SK-N-SH (cell line): ENCODE measurements at places on chromosomes 1 and 21. TPM values are rescaled to one million over a fixed set of nuclear protein-coding genes. Genes with fewer than 3 reads are reported as not detected.

The AVPR1B gene
- not detected in 2 replicates for polyA plus RNA-seq

GRCh38 chr1:230578616-230579015 is 63.7 kb upstream of the COG2 start:
- no peak for DNase-seq

- DNase-seq = no peak
Observed at GRCh38 chr1:29221296-29221695, 9.4 kb downstream of the MECR start.

DNA sequence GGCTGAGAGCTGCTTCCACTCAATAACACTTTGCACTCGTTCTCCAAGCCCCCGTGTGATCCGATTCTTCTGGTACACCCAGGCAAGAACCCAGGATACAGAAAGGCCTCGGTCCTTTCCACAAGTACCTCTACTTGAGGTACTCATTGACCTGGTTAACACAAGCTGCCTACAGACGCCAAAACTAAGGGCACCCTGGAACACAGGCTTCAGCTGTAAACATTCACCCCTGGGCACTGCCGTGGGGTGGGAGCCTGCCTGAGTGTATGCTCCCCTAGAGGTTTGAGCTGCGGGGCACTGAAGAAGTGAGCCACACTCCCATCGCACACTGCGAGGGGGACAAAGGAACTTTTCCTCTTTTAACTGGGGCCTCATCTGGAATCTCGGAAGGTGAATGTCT is 30.5 kb downstream of the LRRC3 start:
- no peak for DNase-seq

The DNASE2B gene
- 0.03 TPM in 1 of 2 replicates, not detected in the other for polyA plus RNA-seq

DNA sequence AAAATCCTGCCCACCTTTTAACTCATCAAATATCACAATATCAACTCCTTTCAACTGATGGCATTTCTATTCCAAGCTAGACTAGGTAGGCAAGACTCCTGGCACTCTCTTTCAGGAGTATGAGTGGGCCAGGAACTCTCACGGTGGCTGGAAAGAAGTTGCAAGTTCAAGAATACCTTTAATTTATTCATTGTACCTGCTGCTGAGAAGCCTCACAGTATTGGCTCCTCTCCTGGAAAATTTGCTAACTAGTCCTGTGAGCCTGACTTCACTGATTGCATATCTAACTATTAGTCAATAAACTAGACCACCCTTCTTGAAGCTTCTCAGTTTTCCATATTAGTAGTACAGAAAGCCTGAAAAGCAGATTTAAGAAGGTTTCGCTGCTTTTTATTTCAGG is 120.2 kb downstream of the DUSP10 start:
- no peak for DNase-seq

The DNAH14 gene
- 8.0 and 11.3 TPM in 2 replicates for polyA plus RNA-seq

DNA sequence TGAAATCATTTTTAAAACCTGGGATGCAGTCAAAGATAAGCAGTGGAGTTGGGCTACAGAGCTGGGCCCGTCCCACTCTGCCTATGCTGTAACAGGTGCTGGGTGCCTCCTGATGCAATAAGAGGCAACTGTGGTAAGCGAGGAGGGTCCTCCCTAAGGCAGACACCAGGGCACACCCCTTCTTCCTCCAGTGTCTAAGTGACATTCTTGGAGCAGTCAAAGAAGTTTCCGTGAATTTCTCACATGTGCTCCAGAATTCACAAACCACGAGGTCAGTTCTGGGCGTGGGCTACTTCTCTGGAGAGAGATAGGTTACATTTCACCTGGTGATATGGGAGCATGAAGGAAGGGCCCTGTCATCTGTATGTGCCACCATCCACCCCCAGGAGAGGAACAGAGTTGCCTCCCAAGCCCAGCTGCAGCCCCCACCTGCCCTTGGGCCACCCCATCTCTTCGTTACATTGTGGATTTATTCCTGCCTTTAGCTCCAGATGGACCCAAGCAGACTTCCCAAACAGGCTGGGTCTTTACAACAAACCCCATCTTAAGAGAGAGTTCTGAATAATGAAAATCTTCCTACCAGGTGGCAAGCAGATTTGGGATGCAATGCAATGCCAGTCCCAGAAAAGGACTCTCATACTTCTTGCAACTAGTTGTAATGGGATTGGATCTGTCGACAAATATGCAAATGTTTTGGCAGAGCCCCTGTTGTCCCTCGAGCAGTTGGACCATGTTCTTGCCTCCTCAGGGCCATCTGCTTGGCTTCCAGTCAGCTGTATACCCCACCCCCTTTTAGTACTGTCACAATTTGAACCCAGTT is 82.5 kb upstream of the CNTN2 start:
- no peak for DNase-seq

DNA sequence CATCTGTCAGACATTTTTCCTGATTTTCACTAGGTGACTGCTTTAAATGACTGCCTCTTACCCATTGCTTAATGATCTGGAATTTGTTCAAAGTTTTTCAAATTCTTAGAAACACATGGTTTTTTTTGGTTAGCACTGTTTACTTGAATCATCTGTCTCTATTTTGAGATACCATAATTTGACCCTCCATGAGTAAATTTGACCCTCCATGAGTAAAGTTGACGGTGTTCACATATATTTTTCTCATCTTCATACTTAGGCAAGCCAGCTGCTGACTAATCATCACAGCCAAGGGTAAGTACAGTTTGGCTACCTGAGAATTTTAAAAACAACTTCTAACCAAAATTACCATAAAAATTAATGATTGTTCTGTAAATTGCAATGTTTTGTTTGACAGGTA is 586.5 kb downstream of the PTBP2 start:
- DNase-seq = no peak

DNA sequence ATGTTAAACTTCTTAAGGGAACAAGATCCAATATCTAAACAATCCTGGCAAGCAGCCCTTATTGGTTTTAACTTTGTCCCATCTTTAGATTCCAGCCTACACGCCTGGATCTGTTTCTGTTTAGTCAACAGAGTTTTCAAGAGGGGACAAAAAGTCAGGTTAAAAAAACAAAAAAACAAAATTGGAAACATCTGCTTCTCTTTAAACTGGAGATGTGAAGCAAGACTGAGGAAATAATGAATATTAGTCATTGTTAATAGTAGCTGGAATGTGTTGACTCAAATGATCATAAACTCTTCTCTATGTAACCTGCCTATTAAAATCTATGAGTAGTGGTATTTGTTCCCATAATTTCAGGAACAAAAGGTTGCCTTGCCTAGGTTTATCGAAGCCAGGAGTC is 55.0 kb downstream of the NID1 start:
- no peak for DNase-seq

DNA sequence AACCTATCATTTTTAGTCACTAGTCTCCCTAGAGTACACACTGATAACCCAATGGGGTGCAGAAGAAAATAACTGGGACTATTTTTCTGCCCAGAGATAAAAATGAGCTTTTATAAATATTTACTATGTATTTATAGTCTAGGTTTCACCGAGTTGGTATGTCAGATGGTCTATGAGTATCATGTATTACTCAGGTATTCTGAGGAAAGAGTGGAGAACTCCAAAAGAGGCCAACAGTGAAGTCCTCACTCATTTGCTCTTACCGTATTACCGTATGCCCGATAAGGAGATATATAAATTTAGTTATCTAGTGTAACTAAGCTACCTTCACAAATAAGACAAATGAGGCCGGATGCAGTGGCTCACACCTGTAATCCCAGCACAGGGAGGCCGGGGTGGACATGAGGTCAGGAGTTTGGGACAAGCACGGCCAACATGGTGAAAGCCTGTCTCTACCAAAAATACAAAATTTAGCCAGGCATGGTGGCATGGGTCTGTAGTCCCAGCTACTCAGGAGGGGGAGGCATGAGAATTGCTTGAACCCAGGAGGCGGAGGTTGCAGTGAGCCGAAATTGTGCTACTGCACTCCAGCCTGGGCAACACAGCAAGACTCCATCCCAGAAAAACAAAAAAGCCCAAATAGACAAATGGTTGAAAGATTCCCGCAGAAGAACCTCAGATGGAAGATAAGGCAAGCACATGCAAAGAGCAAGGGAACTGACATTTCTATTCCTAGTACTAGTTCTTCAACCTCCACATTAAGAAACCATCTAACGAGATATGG is 15.6 kb downstream of the CSDE1 start:
- DNase-seq = no peak

The EPHA2 gene
- 82.2 and 126 TPM in 2 replicates for polyA plus RNA-seq
